ENCODE measurements at places on chromosomes 7 and 10.

GRCh38 chr10:79255007-79255507 lies 92.2 kb upstream of the PPIF start:
- DNase-seq: no peak

- no peak for DNase-seq
Measured at GRCh38 chr10:75223507-75223906, 12.2 kb downstream of the COMTD1 start.

GRCh38 chr7:41861642-41862041 lies 158.8 kb upstream of the INHBA start:
- DNase-seq: no peak

DNA sequence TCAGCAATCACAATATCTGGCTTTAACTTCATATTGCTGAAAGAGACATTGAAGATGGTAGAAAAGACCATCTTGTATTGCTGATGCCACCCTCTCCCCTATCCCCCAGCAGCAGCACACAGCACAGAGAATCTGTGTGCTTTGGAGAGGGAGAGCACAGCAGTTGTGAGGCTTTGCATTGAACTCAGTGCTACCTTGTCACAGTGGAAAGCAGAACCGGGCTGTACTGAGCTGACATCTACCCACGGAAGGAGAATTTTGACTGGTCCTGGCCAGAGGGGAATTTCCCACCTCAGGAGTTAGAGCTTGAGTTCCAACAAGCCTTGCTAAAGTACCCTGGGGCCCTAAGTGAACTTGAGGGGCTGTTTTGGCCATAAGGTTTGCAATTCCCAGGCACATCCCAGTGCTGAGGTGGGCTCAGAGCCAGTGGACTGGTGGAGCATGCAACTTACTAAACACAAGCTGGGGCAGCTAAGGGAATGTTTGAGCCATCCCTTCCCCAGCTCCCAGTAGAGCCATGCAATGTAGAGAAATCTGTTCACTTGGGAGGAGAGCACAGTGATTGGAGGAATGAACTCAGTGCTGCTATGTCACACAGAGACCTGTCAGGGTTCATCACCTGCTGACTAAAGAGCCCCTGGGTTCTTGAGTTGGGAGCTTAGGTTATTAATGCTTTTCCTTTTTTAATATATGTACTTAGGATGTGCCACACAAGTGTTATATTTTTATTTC lies 62.1 kb downstream of the OR13A1 start:
- no peak for DNase-seq

GRCh38 chr7:46463170-46463569 lies 542.1 kb upstream of the IGFBP3 start:
- no peak for DNase-seq

- peak; percentile 42 for DNase-seq
Measured at GRCh38 chr7:134943785-134944400, 42.4 kb upstream of the AGBL3 start.

DNA sequence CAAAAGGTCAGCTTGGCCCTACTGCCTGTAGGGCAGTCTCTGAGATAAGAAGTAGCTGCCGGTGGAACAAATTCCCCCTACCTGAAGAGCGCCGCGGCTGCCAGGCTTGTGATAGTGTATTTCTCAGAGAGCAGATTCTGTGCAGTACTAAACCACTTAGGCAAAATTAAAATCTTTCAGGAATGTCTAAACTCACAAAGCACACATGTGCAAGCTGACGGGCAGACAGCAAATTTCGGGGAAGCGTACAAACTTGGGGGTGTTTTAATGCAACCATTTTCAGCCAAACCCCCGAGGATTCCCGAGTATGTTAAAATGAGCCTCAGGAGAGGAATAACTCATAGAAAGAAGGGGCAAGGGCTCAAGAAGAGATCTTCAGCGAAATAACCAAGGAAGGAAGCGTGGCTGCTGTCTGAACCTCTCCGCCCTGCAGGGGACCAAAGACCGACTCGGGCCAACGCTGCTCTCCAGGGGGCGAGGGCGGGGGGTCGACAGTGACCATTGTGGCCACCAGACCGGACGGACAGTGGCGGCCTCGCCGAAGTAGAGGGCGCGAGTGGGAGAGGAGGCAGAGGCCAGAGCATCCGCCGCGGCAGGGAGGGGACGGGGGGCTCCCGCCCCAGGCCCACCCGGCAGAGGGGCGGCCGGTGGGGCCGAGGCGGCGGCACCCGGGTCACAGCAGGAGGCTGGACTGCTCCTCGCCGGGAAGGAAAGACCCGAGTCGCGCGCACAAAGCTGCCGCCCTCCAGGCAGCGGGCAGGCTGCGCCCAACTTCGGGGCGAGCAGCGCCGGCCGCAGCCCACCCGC lies 819 bp downstream of the HYCC1 start:
- DNase-seq: peak; percentile 45
